ENCODE measurements at places on chromosomes 11 and 22. TPM values are rescaled to one million over a fixed set of nuclear protein-coding genes. Genes with fewer than 3 reads are reported as not detected.
A peak's percentile ranks its signal among the peaks of the same experiment; 100 is the strongest.

PVALB gene
- polyA plus RNA-seq: 22.8 TPM

LGR4 gene
- polyA plus RNA-seq: 27.5 TPM

ARVCF gene
- polyA plus RNA-seq: 122 TPM

GRCh38 chr11:104372111-104372510 is 208.2 kb upstream of the PDGFD start:
- DNase-seq: no peak

DNA sequence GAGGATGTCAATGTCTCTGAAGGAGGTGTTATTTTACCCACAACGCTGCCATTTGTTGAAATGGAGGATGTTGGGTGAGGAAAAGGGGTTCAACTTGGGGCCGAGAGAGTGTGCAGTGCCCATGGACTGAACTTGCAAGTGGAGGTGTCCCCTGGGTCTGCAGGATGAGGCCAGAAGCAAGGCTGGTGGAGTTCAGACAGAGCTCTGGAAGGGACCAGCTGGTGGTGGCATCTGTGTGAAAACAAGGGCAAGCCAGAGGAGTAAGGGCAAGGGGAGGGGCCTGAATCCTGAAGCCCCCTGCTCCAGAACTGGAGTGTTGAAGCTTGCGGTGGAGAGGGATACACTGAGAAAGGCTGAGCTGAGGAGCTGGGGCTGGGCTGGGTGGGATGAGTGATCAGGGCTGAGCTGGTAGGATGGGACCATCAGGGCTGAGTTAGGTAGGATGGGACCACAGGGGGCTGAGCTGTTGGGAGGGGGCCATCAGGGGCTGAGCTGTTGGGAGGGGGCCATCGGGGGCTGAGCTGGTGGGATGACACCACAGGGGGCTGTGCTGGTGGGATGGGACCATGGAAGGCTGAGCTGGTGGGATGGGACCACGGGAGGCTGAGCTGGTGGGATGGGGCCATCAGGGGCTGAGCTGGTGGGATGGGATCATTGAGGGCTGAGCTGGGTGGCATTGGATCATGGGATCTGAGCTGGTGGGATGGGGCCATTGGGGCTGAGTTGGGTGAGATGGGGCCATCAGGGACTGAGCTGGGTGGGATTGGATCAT is 13.4 kb upstream of the CTSD start:
- no peak for DNase-seq

- no peak for DNase-seq
These were observed 2.7 kb downstream of the MDK start for GRCh38 chr11:46383974-46384701.

DNA sequence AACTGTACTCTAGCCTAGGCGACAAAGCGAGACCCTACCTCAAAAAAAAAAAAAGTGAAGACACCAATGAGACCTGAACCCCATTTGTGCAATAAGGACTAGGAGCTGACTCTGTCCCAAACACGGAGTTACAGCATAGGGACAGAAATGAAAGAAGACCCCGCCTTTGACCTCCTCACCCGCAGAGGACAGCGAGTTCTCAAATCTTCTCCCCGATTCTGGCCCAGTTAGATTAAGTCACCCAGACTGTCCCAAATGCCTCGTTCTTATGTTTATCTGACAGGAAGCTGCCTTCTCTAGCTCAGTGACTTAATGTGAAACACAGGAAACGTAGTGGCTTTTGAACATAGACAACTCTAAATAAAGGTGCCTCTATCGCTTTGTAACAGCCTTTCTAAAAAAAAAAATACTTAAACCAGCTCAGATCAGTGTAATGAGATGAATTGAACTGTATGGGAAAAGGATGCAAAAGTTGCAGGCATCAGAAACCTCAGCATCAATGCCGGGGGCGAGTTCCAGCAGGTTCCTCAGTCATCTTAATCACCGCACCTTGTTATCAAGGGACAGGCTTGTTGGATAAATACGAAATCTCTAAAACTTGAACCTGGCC is 10.6 kb downstream of the MYH9 start:
- no peak for DNase-seq

- DNase-seq: no peak
These were observed 37.9 kb upstream of the PRR5 start for GRCh38 chr22:44664149-44664548.

- DNase-seq: no peak
These were observed 115.0 kb upstream of the NARS2 start for GRCh38 chr11:78689585-78690153.

GRCh38 chr11:39365809-39366436 is 2093.5 kb downstream of the LRRC4C start:
- DNase-seq: peak; percentile 34

- no peak for DNase-seq
These were observed 277.3 kb upstream of the FAT3 start for GRCh38 chr11:91947215-91947820.

DNA sequence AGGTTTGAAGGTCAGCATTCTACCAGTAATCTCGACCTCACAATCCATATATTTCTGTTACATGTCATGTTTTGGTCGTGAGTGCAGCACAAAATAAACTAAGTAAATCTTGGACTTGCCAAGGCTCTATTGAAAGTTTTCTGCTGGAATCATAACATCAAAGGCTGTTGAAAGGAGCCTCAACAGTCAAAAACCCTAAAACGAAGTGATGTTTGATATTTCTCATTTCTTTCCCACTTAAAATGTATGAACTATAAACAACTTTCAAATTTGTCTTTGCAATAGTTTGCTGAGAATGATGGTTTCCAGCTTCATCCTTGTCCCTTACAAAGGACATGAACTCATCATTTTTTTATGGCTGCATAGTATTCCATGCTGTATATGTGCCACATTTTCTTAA is 1118.5 kb downstream of the LRRC4C start:
- DNase-seq: no peak

GRCh38 chr22:22935546-22936157 is 48.0 kb downstream of the IGLL5 start:
- DNase-seq: no peak

GRCh38 chr11:1553808-1554594 is 18.1 kb downstream of the DUSP8 start:
- no peak for DNase-seq

DNA sequence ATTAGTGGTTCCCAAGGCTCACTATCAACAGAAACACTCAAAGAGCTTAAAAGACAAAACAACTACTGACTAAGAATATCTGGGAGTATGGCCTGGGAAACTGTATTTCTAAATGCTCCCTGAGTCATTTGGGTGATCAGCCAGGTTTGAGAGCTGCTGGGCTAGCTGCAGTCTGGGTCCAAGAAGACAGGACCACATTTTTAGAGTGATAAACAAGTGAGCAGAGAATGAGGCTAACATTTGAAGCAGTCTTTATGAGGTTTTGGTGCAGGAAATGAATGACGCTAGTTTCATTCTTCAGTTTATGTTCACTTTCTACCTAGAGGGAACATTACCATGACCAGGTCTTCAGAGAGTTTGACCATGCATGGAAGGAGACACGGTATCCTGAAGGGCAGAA is 97.7 kb downstream of the TEAD1 start:
- DNase-seq: no peak

- DNase-seq: no peak
These were observed 228.3 kb downstream of the MIAT start for GRCh38 chr22:26885441-26886261.

- no peak for DNase-seq
These were observed 50.2 kb upstream of the SMIM38 start for GRCh38 chr11:69105461-69106030.

DNA sequence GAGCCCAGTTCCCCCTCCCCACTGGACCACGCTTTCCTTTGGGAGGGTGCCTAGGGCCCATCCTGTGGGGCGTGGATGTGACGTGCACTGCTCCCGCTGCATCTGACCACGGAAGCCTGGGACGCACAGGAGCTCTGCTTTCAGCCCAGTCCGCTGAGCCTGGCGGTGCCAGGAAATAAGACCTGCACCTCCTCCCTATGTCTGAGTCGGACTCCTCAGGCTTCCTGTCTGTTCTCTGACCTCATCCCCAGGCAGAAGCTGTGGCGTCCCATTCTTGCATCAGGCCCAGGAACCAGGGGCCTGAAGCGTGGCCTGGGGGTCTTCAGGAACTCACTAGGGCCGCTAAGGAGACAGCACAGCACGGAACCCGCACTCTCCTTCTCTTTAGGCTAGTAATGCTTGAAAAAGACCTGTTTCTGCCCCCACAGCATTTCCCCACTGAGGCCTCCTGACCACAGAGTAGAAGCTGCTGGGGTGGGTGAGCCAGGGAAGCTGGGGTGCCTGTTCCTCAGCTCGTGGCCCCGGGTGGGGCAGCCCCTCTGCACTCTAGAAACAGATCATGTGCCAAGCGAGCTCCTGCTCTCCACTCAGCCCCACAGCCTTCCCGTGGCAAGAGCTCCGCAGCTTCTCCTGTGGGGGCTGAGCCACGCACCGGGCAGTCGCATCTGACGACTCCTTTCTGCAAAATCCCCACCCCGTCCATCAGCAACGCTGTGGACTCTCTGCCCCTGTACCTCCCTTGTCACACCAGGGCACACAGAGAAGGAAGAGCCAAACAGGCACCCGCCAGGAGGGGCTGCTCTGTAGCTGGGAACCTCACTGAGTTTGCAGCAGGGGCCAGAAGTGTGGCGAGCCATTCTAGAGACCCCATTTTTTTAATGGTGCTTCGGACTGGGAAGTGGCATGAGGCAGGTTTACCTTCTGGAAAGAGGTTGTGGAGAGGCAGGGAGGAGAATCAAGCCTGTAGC is 22.6 kb downstream of the MOV10L1 start:
- DNase-seq: no peak

Measured in forelimb muscle (tissue), 1 donor.